Neural cell (in vitro differentiated cells): ENCODE measurements at places on chromosomes 1 and 21. TPM values are rescaled to one million over a fixed set of nuclear protein-coding genes. Genes with fewer than 3 reads are reported as not detected.

The SPATA6 gene
- 2.6 and 3.2 TPM in 2 replicates for polyA plus RNA-seq

The DLGAP3 gene
- polyA plus RNA-seq: 2.9 and 4.7 TPM in 2 replicates

The TRIM58 gene
- polyA plus RNA-seq: 0.12 and 0.26 TPM in 2 replicates

The ANKRD45 gene
- polyA plus RNA-seq: 8.7 and 9.9 TPM in 2 replicates

The RGSL1 gene
- polyA plus RNA-seq: not detected in 2 replicates

The PTPN14 gene
- 0.07 and 0.20 TPM in 2 replicates for polyA plus RNA-seq

The PCBP3 gene
- polyA plus RNA-seq: 0.46 and 1.7 TPM in 2 replicates

The IGSF5 gene
- polyA plus RNA-seq: 0.72 and 1.1 TPM in 2 replicates

The TRIM63 gene
- not detected in 2 replicates for polyA plus RNA-seq
